ENCODE measurements at places on chromosomes 12 and 14.

DNA sequence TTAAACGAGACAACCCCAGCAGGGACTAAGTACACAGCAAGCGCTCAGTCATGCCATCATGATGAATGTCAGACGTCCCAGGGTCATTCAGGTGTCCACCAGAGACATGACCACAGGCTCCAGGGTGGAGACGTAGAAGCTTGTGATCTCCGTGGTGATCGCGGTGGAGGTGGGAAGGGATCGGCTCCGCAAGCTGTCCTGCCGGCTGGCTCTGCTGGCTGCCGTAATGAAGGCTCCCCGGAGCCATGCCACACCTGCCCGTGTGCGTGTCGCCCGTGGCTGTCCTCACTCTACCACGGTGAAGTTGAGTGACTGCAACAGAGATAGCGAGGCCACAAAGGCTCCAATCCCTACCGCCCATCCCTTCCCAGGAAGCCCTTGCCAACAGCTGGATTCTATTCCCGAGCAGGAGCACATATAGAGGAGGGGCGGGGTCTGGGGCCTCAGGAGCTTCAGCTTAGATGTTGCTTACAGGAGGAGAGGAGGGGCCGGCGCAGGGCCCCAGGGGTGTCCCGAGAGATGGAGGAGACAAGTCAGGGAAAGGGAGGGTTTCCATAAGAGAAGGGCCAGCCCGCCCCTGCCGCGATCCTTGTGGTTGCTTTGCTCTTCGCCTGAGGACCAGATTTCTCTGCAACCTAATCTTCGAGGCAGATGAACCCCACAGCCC, 332.6 kb upstream of the SFSWAP start:
- no peak for DNase-seq

GRCh38 chr12:113601656-113602263, 130.1 kb upstream of the LHX5 start:
- DNase-seq: no peak

DNA sequence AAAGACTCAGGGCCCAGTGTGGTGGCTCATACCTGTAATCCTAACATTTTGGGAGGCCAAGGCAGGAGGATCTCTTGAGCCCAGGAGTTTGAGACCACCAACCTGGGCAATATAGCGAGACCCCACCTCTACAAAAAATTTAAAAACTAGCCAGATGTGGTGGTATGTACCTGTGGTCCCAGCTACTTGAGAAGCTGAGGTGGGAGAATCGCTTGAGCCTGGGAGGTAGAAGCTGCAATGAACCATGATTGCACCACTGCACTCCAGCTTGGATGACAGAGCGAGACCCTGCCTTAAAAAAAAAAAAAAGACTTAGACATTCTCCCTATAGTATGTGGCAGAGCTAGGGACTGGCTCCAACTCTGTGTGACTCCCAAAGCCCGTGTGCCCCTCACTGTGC, 2.9 kb downstream of the UBE3B start:
- no peak for DNase-seq

DNA sequence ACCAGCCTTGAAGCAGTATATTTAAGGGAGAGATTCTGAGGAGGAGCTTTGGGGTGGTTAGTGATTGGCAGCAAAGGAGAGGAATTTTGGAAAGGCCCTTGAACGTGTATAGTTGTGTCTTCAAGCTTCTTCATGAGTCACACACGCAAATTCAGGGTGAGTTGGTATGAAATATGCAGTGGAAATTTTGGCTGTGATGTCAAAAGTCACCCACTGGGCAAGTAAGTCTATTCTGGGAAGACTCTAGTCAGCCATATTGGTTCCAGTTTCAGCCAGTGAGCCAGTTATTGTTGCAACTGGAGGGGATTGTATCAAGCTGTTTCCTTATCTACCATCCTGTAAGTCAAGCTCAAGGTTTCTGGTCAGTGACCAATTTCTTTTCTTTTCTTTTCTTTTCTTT, 32.0 kb upstream of the VASH1 start:
- DNase-seq: no peak

GRCh38 chr12:52604859-52605258, 3.6 kb upstream of the KRT72 start:
- DNase-seq: no peak

DNA sequence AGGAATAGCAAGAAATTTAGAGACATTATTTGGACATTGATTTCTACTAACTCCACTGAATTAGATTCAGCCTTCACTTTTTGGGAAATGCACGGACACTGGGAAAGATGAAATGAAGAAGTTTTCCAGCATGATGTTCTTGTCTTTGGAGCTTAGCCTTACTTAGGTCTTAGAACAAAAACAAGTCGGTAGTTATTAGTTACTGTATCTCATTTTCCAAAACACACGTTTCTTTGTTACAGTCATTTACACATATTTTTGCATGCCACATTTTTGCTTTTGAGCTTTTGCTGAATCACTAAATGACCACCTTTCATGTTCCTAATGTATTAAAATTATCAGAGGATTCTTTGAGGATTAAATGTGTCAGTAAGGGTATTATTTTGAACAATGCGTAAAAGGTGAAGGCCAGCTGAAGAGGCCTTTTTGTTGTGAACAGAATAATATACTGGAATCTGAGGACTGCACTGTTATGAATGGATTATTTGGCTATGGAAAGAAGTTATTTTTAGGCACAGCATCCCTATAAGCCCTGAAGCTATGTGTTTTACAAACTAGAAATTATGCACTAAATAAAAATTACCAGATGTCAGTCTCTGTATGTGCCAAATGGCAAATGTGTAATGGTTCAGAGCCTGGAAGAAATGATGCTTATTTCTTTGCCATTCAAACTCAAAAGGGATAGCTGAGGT, 138.2 kb downstream of the SRGAP1 start:
- DNase-seq: no peak

DNA sequence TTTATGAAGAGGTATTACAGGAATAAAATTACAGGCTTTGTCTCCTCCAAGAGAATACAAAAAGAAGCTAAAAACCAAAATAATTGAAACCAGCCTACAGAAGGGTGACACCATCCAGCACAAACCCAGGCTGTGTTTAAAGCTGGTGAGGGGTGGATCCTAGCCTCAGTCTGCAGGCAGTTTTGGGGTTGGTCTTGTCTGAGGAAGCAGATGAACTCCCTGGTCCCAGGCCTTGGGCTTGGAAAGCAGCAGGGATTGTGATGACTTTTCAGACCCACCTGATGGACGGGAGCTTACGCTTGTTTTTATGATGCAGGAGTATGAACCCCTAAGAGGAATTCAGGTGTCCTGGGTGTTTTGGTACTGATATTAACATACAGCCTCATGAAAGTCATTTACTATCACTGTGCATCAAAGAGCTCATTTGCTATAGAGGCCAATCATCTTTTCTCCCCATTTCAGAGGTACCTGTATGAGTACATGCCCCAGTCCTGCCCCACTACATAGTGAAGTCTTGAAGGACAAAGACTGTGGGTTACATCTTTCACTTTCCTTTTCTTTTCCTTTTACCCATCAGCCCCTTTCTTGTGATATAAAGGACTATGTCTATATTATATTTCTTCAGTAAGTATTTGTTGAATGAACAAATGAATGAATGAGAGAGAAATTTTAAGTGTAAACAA, 18.1 kb downstream of the PRICKLE1 start:
- DNase-seq: no peak

GRCh38 chr12:120234643-120235368, 30.7 kb downstream of the PXN start:
- peak; percentile 85 for DNase-seq

DNA sequence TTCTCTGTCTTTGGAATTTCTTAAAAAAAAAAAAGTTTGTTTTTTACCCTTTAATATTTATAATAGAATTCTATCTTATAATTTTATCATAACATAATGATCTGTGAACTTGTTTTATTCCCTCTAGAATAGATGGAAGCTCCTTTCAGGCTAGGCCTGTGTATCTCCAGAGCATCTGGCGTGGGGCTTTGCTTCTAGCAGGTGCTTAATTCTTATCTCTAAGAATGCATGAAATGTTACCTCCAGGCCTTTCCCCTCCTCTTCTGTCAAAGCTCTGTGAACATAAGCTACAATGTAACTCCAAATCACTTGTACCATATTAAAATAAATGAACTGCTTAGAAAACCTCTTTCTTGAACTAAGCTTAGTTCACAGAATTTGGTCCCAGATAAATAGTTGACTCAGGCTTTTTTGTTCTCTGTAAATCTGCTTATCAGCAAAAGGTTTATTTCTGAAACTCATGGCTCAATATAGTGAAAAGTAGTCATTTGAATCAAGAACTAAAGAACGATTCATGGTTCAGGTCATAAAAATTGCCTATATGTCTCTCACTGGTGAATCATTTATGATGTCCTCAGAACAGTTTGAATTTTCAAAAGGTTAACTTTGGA, 407.1 kb downstream of the TRHDE start:
- no peak for DNase-seq

- DNase-seq: no peak
Observed at GRCh38 chr12:122838841-122839240, 3.6 kb downstream of the HIP1R start.

DNA sequence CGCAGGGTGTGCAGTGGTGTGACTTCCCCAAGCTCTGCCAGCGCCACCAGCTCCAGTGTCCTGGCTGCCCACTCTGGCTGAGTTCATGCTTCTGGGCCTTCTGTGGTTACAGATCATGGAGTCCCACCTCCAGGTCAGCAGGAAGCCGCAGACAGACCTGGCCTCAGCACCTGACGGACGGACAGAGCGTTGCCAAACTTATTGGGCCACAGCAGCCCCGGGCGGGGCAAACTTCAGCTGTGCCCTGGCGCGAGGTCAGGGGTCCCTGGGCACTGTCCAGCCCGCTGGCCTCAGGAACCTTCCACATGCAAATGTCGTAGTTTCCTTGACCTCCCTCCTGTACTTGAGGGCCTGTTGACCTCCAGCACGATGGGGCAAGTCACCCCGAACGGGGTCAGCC, 11.2 kb downstream of the GPR132 start:
- DNase-seq: no peak

DNA sequence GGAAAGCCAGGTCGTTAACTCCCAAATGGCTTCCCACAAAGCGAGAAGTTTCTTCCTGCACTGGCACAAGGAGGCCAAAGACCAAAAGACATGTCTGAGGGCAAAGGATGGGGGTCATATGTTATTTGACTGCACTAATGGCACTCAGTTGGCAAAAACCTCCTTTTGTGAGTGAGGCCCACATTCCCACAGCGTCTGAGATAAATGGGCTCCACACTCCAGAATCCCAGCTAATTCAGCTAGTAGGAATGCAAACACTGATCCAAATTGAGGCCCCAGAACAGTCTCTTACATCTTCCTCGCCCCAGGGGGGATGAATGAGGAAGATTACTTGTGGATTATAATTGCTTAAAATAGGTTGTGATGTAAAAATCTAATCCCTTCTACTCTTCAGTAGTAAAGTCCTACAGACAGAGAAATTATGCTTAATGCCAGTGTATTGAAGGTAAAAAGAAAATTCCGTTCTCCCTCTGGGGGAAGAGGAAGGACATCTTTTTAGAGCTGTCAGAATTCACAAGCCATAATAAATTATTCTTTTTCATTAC, 86.4 kb upstream of the PIWIL1 start:
- DNase-seq: no peak

DNA sequence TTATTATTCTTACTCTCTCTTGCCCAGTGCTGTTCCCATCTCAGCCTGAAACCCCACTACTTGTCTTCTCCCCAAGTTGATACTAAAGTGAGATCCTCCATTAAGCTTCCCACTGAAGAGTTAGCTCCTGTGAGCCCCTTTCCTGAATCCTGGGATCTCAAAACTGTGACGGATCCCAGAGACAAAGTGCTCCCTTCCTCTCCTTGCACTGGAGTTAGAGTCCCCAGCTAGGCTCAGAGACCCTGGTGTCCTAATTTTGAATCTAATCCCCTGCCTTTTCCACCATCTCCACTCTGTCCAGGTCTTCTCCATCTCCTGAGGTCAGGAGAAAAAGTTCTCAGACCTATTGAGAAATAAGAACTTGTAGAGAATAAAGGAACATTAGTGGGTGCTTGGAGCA, 17.6 kb upstream of the TBX3 start:
- DNase-seq: no peak

DNA sequence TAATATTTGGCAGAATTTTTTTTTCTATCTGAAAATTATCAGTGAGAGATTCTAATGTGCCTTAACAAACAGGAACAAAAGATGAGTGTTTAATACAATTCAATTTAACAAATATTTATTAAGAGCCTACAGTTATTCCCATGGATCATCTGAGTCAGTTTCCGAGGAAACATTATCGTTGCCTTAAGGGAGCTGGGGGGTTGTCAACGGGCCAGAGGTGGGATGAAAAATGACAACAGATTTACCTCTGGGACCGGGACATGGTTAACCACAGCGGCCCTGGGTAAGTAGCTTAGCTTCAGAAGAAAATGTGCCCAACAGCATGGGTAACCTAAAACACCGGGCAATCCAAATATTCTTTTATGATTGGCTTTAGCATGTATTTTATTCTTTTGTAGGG, 113.6 kb downstream of the DAD1 start:
- DNase-seq: no peak

DNA sequence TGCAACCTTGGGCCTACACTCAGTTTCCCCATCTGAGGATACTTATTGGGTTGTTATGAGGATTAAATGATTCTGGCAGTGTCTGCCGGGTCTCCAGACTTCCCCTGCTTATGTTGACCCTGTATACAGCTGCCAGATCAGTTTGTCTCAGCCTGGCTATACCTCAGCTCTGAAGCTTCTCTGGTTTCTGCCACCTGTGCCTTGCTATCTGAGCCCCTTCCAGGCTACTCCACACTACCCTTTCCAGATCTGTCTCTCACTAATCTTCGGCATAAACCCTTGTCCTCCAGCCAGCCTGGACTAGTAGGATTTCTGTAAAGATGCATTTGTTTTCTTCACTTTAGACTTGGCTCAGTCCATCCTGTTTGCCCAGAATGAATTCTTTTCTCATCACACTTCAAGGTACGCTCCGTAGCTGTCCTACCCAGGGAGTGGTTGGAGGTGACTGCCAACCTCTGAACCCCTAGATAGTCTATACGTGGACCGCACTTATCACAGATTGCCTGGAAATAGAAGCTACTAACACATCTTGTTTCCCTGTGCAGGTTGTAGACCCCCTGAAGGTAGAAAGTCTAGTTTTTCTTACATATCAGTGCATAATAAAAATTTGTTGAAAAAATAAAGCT, 422.4 kb downstream of the RAD51B start:
- DNase-seq: no peak

GRCh38 chr12:127381043-127381668, 885.8 kb upstream of the TMEM132C start:
- peak; percentile 15 for DNase-seq

GRCh38 chr12:1330477-1330827, 263.9 kb downstream of the FBXL14 start:
- DNase-seq: no peak

DNA sequence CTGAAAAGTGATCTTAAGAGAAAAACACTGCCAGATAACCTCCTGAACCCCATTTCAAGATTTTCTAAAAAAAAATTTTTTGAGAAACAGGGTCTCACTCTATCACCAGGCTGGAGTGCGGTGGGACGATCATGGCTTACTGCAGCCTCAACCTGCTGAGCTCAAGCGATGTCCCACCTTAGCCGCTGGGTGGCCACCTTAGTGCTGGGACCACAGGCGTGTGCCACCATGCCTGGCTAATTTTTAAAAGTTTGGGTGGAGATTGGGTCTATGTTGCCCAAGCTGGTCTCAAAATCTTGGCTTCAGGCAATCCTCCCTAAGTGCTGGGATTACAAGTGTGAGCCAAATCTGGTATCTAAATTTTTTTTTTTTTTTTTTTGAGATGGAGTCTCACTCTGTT, 3.4 kb downstream of the PNMA1 start:
- no peak for DNase-seq

Data from HepG2 (cell line).